ENCODE measurements at places on chromosomes 4 and X. TPM values are rescaled to one million over a fixed set of nuclear protein-coding genes. Genes with fewer than 3 reads are reported as not detected.

Gene HPSE
- 17.3 TPM for total RNA-seq

Gene CTAG2
- total RNA-seq: 17.1 TPM

Gene KLHL4
- not detected for total RNA-seq

Gene CXCL3
- total RNA-seq: 0.17 TPM

Gene DCAF4L1
- 0.22 TPM for total RNA-seq

Gene CSAG3
- total RNA-seq: not detected

Gene TMPRSS11E
- total RNA-seq: 0.22 TPM

- no peak for DNase-seq
Observed at GRCh38 chr4:128159967-128160366, 98.9 kb downstream of the LARP1B start.

- DNase-seq: no peak
Observed at GRCh38 chr4:53094040-53094439, 231.9 kb downstream of the RASL11B start.

DNA sequence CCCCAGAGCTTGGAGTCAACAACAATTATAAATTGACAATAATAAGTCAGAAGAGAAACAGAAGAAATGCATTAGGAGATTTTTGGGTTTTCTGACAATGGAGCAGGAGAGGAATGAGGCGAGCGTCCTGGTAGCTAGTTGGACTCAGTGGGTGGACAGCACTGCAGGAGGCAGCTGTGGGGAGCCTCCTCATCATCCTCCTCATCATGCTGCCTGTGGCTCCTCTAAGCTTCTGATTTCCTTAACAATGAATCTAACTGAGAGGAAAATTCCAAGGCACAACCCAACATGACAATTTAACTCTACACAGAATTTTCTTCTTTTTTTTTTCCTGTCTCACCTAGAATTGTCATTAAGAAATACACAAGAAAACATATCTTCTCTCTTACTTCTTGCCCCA lies 357.1 kb upstream of the NOCT start:
- no peak for DNase-seq

GRCh38 chr4:3768842-3769641 lies 2.9 kb downstream of the ADRA2C start:
- no peak for DNase-seq

GRCh38 chr4:145540235-145540634 lies 58.6 kb downstream of the SMAD1 start:
- DNase-seq: no peak

GRCh38 chr4:181569553-181569952 lies 673.6 kb upstream of the TENM3 start:
- no peak for DNase-seq

- no peak for DNase-seq
Observed at GRCh38 chrX:134721766-134722532, 63.7 kb upstream of the PLAC1 start.

GRCh38 chr4:92307866-92308265 lies 4.1 kb downstream of the GRID2 start:
- no peak for DNase-seq

- DNase-seq: no peak
Observed at GRCh38 chr4:121728798-121729226, 32.0 kb upstream of the ANXA5 start.

GRCh38 chr4:88985088-88985773 lies 71.8 kb downstream of the FAM13A start:
- no peak for DNase-seq

DNA sequence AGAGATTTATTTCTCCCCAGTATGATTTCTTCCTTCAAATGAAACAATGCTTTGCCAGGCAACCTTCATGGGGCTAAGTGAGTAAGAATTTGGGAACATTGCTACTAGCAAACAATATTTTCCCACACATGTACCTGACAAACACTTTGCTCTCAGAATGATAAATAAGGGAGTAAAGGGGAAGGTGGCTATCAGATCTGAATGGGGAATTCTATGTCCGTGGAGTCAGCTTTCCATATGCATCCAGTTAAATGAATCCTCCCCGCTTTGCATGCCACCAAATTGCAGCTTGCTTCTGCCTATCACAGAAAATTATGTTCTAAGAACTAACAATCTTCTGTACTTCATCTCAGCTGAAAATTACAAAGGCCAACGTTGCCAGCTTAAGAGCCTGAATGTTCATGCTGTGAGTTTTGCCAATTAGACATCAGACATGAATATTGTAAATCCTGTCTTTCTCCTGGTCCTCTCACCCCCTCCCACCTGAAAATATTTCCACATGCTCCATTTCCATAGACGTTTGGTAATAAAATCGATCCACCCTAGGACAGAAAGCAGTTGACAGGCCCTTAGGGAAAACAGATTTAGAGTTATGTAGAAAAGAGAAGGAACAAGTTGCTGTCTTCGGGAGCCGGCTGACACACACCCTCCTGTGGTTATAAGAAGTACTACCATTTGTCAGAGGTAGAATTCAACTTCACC lies 6.3 kb downstream of the MEPE start:
- no peak for DNase-seq

GRCh38 chr4:23890369-23891063 lies 669 bp upstream of the PPARGC1A start:
- no peak for DNase-seq

DNA sequence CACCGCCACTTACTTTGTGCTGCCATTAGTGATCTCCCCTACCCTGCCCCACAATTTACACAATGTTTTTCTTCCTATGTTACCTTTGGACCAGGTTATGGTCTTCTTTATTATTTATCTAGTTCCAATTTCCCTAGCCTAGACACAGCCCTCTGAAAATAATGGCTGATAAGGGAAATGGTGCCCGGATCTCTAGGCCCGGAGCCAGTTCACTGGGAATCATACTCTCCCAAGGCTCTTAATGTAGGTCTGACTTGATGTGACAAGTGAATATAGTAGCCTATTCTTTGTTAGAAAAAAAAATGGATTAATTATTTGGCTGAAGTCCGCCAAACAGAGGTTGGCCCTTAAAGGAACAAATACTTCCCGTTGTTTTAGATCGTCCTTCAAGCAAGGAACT lies 208.0 kb downstream of the RELL1 start:
- no peak for DNase-seq

Data from activated naive CD8-positive, alpha-beta T cell treated with anti-CD3 and anti-CD28 coated beads, Interleukin-2, amount 10 ng/mL, durations not matched to agents 7 days and 5 days (primary cell).